Activated CD8-positive, alpha-beta T cell treated with anti-CD3 and anti-CD28 coated beads for 36 hours (primary cell): ENCODE measurements at places on chromosomes 7 and 10. TPM values are rescaled to one million over a fixed set of nuclear protein-coding genes. Genes with fewer than 3 reads are reported as not detected.

DNA sequence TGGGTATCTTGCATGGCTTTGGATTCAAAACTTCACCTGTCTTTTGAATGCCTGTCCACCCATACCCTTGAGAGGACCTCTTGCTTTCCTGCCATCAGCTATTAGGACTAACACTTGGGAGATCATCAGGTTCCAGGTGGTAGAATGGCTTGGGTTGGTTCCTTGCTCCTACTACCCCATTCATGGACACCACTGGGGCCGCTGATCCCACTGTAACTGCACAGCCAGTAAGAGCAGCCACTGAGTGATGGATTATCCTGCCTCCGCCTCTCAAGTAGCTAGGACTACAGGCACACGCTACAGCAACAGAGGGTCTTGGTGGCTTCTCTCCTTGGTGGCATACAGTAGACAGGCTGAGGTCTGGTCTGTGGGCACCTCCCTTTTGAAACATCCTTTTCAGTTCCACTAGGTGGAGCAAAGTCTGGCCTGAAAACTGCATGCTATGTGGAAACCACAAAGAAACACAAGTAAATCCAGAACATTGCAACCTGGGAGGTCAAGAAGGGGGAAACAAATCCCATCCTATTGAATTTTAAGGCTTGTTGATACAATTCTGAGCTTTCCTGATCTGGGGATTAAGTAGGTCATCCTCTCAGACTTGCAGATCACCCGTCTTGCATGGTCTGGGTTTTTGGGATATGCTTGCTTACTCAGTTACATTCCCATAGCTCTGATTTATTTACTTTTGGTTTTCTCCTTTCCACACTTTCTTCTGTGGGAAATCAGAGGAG lies 9.4 kb downstream of the WBP1L start:
- peak; percentile 34 for DNase-seq
- H3K4me3 ChIP-seq, result no peak overlapping the region
- H3K36me3 ChIP-seq, result peaks cover 10% of the 10 kb centered on the region
- H3K27ac ChIP-seq, result no peak overlapping the region
- H3K4me1 ChIP-seq, result peaks cover 48% of the 10 kb centered on the region

HHEX gene
- total RNA-seq, result 0.58 TPM

- H3K27me3 ChIP-seq, result no peaks in the 10 kb centered on the region
- H3K4me1 ChIP-seq, result no peaks in the 10 kb centered on the region
- no peak overlapping the region for H3K27ac ChIP-seq
- no peaks in the 10 kb centered on the region for H3K36me3 ChIP-seq
- DNase-seq, result no peak
- H3K4me3 ChIP-seq, result no peak overlapping the region
These were observed 171.2 kb downstream of the PTPRN2 start for GRCh38 chr7:158416283-158416933.

ZKSCAN1 gene
- 47.3 TPM for total RNA-seq

SPDYE2 gene
- not detected for total RNA-seq

DNA sequence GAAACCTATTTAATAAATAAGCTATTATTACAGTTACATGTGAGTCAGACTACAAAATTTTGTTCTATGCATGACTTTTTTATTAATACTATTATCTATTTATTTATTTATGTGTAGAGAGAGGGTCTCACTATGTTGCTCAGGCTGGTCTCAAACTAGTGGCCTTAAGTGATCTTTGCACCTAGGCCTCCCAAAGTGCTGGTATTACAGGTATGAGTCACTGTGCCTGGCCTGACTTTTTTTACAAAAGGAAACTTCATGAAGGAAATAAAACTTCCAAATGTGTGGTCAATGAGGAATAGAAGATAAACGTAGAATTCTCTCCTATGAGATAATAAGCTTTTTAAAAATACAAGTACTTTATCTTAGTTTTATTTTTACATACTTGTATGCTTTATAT lies 19.0 kb downstream of the COL28A1 start:
- peaks cover 3% of the 10 kb centered on the region for H3K27me3 ChIP-seq
- no peak overlapping the region for H3K27ac ChIP-seq
- DNase-seq, result no peak
- no peak overlapping the region for H3K4me3 ChIP-seq
- peaks cover 2% of the 10 kb centered on the region for H3K4me1 ChIP-seq
